Left renal pelvis (tissue), 4 donors: ENCODE measurements at places on chromosomes 1 and 21. TPM values are rescaled to one million over a fixed set of nuclear protein-coding genes. Genes with fewer than 3 reads are reported as not detected.

- no peak for DNase-seq
Observed at GRCh38 chr1:25550155-25550506, 6.7 kb downstream of the LDLRAP1 start.

- no peak for DNase-seq
Observed at GRCh38 chr1:190373705-190374336, 103.8 kb downstream of the BRINP3 start.

DNA sequence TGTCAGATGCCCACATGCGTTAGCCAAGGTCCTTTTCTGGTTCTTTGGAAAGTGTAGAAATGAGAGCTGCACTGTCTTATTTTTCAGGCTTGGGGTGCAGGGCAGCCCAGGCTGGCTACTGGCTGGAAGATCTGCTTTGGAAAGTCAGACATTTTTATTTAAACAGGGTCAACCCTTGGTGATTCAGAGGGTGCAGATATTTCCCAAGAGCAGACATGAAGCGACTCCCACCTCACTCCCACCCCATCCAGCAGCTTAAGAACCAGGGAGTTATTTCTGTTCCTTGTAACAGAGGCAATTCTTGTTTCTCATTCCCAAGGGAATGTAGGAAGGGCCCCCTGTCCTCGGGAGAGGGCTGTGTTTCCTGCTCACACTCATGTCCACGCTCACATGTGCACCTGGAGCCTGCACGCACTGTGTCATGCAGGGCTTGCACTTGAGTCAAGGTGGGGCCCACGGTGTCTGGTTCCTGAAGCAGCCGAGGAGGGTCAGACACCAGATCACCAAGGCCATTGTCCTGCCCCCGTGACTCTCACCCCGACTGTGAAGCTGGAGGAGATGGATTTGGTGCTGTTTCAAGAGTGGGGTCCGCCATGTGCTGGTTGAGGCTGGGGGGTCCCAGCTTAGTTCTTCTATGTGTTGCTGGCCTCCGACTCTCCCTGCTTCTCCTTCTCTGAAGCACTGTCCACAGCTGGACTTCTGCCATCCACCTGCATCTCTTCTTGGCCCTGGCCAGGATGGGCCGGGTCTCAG, 992 bp downstream of the S100A7A start:
- no peak for DNase-seq

VHLL gene
- polyA plus RNA-seq = not detected

ZNF593OS gene
- polyA plus RNA-seq = 1.3 TPM
